ENCODE measurements at places on chromosomes 2 and 18.

GRCh38 chr2:32864334-32865111 is 82.2 kb upstream of the LTBP1 start:
- no peak for DNase-seq

GRCh38 chr2:145086910-145087309 is 567.0 kb upstream of the ZEB2 start:
- DNase-seq, result no peak

GRCh38 chr2:187509667-187510417 is 44.4 kb downstream of the TFPI start:
- no peak for DNase-seq

GRCh38 chr2:195003881-195004471 is 653.0 kb upstream of the SLC39A10 start:
- DNase-seq, result no peak
